CD4-positive, alpha-beta memory T cell (primary cell): ENCODE measurements at places on chromosomes 7 and 10.

- DNase-seq: no peak
These were observed 5.2 kb upstream of the HOXA2 start for GRCh38 chr7:27107391-27108381.

DNA sequence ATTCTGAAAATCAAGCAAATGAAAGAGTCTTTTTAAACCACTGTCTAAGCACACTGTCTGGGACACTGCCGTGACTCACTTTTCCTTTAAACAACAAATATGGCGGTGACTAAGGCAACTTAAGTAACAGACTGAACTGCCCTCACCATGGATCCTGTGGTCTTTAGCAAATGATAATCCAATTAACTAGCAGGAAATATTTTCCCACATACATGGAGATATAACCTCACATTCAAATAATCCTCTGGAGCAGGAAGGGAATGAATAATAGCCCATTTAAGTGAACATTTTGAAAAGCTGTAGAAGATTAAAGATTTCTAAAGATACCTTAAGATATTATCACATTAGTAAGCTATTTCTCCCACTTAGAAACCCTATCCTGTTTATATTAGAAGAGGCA lies 40.3 kb upstream of the LRRC17 start:
- DNase-seq: no peak

DNA sequence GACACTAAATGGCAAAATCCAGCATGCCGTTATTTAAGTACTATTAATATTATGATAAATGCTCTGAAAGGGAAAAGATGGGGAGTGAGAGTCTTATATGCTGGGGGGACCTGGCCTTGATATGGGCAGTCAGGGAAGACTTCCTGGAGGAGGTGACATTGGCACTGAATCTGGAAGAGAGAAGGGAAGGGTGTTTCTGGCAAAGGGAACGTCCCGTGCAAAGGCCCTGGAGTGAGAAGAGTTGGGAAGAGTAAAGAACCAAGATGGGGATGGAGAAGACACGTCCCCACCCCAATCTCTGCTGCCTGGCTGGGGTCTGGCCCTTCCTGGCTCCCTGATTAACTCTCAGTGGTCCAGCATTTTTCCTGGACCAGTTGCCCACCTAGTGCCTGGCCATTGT lies 5.0 kb upstream of the GRIFIN start:
- no peak for DNase-seq

DNA sequence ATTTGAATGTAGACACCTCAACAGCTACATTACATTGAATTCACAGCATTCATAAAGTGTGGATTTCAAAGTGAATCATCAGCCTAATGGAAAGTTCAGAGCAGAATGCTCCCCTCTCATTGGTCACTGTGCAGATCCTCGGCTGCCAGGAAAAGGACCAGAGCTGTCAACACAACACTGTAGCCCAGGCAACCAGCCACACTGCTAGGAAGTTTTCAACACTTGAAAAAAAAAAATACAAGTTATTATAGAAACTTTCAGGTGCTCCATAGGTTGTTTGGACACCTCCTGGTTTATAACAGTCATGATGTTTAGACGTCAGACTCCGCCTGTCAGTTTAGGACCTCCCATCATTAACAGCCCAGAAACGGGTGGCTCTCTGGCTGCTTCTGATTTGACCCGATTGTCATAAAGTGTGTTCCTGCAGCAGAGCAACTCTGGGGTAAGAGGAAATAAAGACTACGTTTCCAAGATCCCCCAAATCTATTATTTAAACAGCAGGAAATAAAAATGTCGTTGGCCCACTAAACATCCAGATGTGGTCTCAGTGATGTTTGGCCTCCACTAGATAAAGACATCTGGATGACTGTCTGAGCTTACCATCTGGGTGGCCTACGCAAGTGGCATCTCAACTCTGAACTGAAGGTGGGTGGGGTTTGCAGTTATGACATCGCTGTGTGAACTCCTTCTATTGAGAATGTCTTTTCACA lies 117.4 kb downstream of the CABCOCO1 start:
- peak; percentile 41 for DNase-seq

- no peak for DNase-seq
These were observed 643.7 kb downstream of the INHBA start for GRCh38 chr7:41058986-41059741.

GRCh38 chr10:13365243-13365642 lies 17.1 kb upstream of the SEPHS1 start:
- DNase-seq: no peak

DNA sequence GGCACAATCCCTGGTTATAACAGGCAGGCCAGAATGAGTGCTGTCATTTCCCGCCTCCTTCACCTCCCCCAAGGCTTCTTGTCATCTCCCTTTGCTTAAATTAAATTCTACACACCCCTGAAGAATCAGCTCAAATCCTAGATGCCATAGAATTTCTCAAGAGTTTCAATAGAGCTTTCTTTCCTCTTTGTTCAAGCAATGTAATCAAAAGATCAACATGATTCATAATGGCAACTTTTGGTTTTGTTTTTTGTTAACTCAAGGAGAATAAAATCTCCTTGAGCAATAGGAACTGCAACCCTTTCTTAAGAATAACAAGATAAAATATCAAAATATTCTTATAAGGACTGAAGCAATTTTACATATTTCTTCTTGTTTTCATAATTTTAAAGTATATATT lies 180.8 kb upstream of the CDK1 start:
- DNase-seq: no peak

DNA sequence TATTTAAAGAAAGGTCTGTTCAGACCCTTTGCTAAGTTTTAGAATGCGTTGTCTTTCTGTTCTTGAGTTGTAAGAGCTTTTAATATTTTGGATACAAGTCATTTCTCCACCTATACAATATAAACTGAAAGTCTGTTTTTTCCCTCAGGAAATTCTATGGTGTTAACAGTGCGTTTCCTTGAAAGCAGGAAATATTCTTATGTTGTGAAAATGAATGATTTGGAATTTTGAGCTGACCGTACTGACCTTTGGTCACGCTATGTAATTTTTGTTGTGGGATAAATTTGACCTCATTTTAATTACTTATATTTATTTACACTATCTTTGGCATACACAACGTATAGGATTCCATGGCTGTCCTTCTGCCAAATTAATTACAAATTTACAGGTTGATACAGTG lies 43.5 kb downstream of the PUS7 start:
- DNase-seq: no peak

DNA sequence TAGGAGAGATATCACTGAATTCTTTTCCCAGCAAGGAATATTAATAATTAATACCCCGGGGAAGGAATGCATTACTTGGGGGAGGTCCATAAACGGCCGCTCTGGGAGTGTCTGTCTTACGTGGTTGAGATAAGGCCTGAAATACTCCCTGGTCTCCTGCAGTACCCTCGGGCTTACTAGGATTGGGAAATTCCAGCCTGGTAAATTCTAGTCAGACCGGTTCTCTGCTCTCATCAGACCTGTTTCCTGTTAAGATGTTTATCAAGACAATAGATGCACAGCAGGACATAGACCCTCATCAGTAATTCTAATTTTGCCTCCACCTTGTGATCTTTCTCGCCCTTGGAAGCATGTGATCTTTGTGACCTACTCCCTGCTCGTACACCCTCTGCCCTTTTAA lies 162.8 kb upstream of the KCND2 start:
- DNase-seq: no peak

- no peak for DNase-seq
These were observed 297.8 kb downstream of the AUTS2 start for GRCh38 chr7:69896121-69896520.

DNA sequence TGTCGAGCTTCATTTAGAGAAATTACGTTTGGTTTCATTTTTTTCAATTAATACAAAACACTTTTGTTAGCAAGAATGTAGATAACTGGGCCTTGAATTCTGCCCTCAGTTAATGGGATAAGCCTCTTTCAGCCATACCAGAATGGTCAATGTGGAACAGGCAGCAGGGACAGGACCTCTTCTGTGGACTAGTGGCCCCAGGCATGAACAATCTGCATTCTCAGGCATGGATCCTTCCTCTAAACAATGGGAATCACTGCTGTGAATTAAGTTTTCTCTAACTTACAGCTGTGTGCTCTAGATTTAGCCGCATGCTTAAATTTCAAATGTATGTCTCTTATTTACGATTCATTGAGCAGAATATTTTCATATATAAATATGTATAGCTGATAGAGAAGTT lies 237.7 kb upstream of the PRKCQ start:
- no peak for DNase-seq

- no peak for DNase-seq
These were observed 759 bp downstream of the DNAJB12 start for GRCh38 chr10:72353965-72354355.

- DNase-seq: no peak
These were observed 4.0 kb upstream of the PLXNA4 start for GRCh38 chr7:132580277-132580676.

DNA sequence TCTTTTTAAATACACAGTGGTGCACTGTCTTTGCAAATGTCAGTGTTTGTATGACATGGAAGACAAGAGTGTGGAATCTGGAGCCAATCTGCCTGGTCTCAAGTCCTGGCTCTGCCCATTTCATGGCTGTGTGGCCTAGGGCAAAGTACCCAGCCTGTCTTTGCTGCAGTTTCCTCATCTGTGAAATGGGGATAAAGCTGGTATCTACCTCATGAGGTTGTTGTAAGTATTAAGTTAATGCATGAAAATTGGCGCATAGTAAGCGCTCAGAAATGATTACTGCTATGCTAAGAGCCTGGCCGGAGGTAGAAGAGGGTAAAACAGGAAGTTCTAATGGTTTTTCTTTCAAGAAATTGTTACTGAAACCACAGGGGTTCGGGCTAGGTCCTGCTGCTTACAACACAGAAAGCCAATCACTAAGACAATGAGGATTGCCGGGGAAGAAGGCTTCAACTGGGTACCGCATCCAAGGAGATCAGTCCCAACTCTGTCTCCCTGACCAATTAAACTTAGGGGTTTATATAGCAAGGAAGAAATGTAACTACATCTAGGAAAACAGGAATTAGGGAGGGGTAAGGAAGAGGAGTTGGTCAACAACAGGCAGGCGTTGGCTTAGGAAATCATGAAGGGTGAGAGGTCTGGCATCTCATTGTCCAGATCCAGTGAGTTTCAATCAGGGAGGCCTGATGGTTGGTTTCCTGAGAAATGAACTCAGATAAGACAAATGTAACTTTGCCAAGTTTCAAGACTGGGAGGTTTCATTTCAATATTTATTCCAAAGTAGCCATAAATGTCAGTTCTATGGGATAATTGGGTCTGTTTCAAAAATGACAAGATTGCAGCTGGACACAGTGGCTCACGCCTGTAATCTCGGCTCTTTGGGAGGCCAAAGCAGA lies 57.0 kb downstream of the CHST3 start:
- no peak for DNase-seq

DNA sequence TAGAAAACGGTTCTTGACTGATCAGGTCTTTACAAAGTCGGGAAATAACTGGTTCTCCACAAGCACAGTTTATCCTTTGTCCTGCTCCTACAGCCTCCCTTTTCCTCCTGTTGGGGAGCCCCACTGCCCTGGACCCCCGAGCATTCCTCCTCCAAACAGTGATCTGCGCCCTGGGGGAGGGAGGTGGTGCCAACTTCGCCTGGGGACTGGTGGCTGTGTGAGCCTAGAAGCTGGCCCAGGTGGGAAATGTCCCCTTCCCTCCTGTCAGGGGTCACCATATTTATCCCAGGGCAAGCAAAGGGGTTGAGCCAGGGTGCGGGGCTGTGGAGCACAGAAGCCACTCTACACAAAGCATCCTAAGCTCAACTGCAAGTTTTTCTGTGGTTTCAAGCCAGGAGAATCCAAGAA lies 5.2 kb downstream of the HMX3 start:
- no peak for DNase-seq

DNA sequence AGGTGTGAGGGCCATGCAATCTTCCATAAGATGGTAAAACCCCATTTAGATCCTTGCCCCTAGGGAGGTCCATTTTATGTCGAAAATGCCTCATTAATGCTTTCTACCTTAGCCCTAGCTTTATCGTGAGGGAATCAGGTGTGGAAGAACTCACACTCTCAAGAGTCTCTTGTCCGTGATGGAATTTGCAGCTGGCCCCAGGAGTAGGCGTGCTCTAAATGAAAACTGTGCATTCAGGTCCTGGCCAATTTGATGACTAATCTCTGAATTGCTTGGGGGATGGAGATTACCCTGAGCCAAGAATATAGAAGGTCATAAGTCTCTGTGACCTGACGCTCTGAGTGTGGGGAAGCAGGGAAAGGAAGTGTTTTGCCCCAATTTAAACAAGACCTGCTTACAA lies 6.6 kb downstream of the C10orf90 start:
- no peak for DNase-seq

DNA sequence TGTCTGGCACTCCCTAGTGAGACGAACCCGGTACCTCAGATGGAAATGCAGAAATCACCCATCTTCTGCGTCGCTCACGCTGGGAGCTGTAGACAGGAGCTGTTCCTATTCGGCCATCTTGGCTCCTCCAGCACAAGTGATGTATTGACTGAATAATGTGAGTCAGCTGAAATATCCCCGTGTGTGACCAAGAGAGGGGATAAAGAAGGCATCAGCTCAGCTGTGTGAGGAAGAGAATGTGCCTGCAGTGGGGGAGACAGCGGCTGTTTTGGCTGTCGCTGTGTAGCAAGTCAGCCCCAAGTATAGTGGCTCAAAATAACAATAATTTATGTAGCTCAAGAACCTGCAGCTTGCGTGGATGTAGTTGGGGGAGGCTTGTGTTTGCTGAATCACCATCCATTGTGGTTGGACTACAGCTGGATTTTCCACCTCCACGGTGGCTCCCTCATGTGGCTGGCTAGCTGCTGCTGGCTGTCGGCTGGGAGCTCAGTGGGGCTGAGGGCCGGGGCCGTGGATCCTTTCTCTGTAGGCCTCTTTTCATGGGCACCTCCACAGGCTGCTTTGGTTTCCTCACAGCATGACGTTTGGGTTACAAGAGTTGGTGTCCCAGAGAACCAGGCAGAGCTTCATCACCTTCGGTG lies 434.5 kb downstream of the CCSER2 start:
- no peak for DNase-seq

- no peak for DNase-seq
These were observed 113.7 kb downstream of the CDK14 start for GRCh38 chr7:90709501-90710465.

DNA sequence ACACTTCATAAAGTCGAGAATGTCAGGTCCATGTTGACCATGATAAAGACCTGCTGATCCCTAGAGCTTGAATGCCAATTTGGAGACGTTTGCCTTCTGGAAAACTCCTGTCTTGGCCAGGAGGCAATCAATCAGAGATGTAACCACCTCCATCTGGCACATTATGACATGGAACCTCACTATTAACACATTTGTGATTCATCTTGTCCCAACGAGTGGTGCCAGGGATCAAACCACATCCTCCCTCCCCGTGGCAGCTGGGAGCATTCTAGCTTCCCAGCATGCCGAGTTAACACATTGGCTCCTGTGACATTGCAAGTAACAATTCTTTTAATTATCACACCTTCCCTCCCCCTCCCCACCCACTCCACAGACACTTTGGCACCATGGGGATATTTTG lies 84.0 kb upstream of the PPP1R17 start:
- no peak for DNase-seq

DNA sequence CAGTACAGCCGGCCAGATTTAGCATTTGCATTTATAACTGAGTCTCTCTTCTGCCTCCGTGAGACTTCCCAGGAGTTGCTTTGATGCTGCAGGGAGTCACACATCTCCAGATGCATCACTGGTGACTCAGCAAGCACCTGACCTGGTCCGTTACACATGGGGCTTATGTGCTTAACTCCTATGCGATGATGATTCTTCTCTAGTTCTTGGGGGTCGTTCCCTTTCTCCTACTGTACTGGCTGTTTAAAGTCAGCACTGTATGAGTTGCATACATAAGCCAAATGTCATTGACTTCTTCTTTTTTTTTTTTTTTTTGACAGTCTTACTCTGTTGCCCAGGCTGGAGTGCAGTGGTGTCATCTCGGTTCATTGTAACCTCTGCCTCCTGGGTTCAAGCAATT lies 13.0 kb upstream of the AKR1E2 start:
- DNase-seq: no peak

GRCh38 chr10:122571892-122572291 lies 11.3 kb downstream of the DMBT1 start:
- DNase-seq: no peak
